Fibroblast of gingiva (primary cell): ENCODE measurements at places on chromosomes 11 and 22.

- DNase-seq = no peak
Measured at GRCh38 chr11:47499161-47499560, 50.2 kb upstream of the RAPSN start.

GRCh38 chr22:44396021-44396726 is 83.4 kb upstream of the SHISAL1 start:
- DNase-seq = no peak

- DNase-seq = no peak
Measured at GRCh38 chr11:43947003-43947500, 4.6 kb downstream of the C11orf96 start.

DNA sequence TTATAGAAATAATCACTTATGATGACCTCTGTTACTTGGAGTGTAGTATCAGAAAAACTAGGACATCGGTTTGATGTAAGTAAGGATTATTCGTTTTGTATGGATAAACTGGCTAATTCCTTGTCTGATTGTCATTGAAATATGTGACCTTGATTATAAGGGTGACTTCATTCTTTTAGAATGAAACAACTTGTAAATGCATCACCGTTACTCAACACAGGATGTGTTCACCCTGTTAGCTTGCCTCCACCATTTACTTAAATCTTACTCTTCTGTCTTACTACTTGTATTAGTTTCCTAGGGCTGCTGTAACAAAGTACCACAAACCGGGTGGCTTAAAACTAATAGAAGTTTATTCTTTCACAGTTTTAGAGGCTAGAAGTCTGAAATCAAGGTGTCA is 7.9 kb downstream of the SFI1 start:
- DNase-seq = peak; percentile 29

DNA sequence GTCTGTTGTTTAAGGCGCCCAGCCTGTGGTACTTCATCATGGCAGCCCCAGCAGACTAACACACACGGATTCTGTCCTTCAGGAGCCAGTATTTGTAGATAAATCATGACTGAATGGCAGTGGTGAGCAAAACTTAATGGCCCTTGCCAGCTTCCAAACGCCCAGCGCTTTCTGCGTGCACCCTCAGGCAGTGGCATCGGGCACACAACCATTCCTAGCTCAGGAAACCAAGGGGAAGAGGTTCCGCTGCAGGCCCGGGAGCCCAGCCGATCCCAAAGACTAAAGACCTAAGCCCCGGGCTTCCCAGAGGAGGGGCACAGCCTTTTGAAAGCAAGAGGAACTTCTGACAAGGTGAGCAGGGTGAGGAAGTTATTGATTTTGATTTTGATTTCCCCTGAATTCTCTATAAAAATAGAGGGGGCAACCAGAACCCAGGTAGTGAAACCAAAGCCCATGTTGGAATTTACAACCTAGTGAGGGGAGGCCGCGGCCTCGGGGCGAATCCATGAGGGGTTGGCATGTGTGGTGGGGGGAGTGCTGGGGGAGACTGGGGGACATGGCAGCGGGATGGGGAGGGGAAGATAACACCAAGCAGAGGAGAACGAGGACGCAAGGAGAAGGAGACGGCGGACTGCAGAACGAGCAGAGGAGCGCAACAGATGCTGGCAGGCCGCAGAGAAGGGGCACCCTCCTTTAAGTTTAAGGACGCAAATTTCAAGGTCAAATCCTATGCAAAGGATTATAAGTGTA is 79.9 kb upstream of the SEPTIN5 start:
- no peak for DNase-seq

GRCh38 chr22:42385696-42386095 is 46.5 kb downstream of the NFAM1 start:
- DNase-seq = no peak

DNA sequence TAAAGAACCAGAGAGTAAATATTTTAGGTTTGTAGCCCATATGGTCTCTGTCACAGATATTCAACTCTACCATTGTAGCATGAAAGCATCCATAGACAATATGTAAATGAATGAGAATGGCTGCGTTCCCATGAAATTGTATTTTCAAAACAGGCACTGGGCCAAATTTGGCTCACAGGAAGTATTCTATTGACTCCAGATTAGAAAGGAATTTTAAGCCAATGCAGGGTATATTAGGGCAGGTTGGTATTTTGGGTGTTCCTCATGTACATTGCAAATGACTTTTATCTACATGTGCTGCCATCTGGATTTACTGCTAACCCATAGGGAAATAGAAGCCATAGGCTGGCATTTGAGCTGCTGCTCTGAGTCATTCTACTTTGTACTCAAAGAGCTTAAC is 35.1 kb upstream of the PDGFD start:
- DNase-seq = no peak

DNA sequence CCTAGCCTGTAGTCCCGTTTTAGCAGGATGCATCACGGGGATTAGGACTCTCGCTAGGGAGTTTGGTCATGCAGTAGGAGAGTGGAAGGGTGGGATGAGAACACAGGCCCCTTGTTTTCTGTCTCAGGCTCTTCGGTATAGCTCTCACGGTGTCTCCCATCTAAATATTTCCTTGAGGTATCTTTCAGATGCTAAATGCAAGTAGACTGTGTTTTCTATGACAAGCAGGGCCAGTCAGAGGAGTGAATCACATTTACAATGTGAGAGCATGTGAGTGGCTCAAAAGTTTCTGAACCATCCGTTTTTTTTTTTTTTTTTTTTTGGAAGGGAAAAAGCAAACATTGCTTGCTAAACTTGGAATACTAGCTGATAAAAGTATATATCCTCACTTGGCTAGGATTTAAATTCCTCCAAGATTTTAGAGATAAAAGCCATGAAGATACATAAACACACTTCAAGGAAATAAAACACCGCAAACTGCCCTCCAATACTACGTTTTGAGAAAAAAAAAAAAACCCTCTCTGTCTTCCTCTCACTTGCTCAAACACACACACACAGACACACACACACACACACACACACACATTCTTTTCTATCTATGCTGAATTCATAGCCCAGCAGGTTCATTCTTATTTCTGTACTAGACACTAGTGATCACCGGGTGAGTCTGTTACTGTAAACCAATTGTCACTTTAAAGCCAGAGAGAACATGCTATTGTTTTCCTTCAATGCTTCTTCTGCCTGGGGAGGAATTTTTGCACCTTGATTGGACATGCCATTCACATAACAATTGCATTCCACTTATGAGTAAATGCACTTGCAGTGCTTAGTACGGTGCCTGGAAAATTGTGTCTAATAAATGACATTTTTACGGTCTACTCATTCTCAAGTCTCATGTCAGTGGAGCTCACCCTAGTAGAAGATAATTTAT is 224.6 kb upstream of the CCDC90B start:
- no peak for DNase-seq

DNA sequence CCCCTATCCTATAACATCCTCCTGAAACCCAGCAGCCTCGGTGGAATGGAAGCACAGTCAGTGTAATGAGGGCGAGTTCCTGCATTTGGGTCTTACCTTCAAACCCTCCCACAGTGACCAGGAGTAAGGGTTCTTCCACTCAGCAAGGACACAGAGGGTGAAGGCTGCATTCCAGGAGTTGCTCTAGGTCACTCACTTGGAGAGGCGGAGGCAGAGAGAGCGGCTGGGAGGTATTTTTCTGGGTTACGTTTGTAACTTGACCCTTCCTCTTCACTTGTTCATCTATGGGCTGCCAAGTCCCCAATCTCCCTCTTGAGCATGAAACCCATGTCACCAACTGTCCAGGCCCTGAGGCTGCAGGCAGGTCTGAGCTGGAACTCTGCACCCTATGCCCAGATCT is 36.8 kb upstream of the SHISAL1 start:
- DNase-seq = no peak

DNA sequence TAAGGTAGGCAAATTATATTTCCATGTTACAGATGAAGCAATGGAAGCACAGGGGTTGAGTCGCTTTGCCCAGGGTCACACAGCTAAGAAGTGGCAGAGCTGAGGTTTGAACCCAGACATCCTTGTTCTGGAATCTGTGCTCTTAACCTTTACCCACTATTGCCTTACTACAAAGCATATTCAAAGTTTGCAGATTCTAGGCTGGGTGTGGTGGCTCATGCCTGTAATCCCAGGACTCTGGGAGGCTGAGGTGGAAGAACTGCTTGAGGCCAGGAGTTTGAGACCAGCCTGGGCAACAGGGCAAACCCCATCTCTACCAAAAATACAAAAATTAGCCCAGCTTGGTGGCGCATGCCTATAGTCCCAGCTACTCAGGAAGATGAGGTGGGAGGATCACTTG is 27.8 kb upstream of the TFIP11 start:
- DNase-seq = no peak

DNA sequence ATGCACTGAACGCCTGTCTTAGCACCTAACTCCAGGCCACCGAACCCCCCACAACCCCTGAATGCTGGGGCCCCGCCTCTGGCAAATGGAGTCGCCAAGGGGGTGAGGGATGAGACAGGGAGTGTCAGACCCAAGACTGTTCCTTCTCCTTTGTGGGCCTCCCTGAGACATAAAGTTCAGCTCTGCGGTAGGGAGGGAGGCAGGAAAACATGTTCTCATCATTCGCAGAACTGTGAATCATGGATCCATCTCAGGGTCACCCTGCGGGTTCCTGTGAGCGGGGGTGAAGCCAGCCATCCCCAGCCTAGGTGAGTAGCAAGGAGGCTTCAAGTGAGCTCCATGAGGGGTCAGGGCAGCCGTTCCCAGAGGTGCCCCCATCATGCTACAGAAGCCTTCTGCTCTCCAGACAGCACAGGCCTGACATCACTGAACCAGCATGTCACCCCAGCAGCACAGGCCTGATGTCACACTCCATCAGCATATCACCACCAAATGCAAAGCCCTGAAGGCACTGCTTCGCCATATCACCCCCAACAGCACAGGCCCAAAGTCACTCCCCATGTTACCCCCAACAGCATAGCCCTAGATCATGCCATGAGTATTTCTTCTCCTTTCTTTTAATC is 27.2 kb downstream of the TMPRSS6 start:
- DNase-seq = no peak

GRCh38 chr22:27372969-27373670 is 428.4 kb downstream of the MN1 start:
- DNase-seq = no peak

DNA sequence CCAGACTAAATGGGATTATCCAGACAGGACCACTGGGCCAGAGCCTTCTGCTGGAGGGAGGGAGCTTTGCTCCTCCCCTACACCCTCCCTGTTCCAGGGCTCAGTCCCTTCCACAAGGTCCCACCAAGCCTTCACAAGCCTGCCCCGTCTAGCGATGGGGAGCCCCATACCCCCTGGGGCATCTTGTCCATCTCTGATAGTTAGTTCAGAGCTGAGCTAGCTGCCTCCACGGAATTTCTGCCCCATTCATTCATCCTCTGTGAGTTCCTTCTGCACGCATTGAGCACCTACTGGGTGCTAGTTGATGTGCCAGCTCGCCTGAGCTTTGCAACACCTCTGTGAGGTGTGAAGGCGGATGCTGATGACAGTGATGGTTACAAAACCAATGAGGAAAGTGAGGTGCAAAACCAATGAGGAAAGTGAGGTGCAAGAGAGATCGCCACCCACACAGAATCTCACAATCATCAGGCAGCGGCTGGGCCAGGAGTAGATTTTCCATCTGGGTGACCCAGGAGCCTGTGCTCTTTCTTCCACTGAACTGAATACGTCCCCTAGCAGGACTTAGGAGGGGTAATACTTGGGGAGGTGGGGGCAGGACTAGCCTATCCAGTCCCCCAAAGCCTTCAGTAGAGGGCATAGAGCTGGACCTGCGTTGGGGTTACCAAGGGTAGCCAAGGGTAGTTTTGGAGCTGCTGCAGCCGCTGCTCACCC is 21.5 kb upstream of the CBX7 start:
- no peak for DNase-seq

DNA sequence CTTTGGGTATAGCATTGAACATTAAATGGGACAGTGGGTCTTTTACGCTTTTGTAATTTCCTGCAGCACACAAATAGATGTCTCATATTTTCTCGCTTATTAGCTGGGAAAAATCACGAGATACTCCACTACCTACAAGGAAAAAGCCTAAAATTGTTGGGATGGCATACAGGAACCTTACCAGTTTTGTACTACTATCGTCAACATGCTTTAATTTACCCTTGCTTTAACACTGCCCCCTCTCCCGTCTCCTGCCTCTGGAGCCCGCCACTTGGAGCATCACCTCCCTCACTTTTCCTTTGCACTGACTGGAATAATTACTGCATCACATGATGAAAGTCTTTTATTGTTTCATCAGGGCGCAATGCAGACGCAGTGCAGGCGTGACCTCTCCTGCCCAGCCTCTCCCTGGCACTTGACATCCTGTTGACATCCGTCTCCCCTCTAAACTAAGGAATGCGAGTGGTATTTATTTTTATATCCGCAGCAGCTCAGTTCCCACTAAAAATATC is 1.0 kb upstream of the FNBP4 start:
- DNase-seq = peak; percentile 84

GRCh38 chr11:72682858-72683243 is 8.6 kb upstream of the PDE2A start:
- no peak for DNase-seq

- DNase-seq = no peak
Measured at GRCh38 chr11:12845163-12845562, 164.0 kb upstream of the RASSF10 start.

- DNase-seq = no peak
Measured at GRCh38 chr22:21759646-21760376, 24.2 kb upstream of the YPEL1 start.

GRCh38 chr11:35419830-35420333 is 524 bp upstream of the SLC1A2 start:
- DNase-seq = no peak

DNA sequence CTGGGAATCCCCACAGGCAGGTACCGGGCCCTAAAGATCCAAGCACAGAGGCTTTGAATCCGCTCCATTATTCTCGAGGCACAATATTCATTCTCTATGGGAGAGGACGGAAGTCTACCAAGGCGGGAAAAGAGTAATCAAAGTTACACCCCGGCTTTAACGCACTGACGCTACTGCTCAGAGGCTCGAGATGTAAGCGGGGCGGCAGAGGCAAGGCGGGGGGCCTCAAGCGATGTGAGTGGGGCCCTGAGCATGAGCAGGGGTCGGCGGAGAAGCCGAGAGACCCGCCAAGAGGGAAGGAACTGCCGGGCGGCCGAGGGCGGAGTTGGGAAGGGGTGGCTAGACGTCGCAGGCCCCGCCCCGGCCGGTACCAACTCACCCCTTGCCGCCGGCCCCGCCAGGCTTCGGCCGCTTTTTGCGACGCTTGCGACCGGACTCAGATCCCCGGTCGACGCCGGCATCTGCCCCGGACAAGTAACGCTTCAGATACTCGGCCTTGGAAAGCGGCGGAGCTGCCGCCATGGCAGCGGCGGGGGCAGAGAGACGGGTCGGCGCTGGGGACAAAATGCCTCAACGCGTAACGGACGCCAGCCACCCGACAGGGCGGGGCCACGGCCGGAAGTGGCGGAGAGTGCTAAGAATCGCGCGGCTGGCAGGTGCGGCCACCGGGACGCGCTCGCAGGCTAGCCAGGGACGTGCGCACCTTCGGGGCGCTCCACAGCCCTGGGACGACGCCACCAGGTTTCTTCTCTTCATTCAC is at the start of gene BUD13:
Gene BUD13, minus strand, starts transcription at position 545 of the 760 bp plus-strand sequence. Its CDS starts 23 bp downstream, at position 522.
- peak; percentile 77 for DNase-seq

- peak; percentile 93 for DNase-seq
Measured at GRCh38 chr11:131749101-131749500, 378.7 kb downstream of the NTM start.

- DNase-seq = peak; percentile 97
Measured at GRCh38 chr11:64240435-64241240, at the start of gene FKBP2. Gene FKBP2 (plus strand): TSS chr11:64241095. CDS start chr11:64242388, 1,293 bp downstream.

- DNase-seq = peak; percentile 46
Measured at GRCh38 chr11:22510010-22510409, 115.6 kb downstream of the FANCF start.

- DNase-seq = no peak
Measured at GRCh38 chr22:25564979-25565677, 653 bp downstream of the GRK3 start.
